Left ventricle myocardium superior (tissue), 1 donor: ENCODE measurements at places on chromosomes 4 and X. TPM values are rescaled to one million over a fixed set of nuclear protein-coding genes. Genes with fewer than 3 reads are reported as not detected.

DNA sequence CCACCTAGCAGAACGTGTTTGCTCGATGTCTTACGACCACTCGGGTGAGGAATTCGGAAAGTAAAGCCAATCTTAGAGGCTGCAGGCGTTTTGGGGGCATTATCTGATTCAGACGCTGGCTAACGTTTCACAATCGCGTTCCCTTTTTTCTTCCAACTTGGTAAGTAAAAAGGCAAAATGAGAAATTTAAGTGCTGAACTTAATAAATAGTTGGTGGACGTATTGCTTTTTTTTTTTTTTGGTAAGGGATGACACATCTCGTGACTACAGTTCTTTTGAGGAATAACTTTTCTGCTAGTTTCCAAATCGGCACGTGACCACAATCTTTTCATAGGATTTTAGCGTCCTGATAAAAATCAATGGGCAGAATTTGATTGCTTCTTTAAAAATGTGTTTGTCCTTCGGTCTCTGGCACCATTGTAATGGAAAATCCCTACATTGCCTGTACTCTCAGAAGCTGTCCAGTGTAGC lies 848 bp downstream of the RAB9A start:
- no peak for DNase-seq

GRCh38 chr4:8035371-8035780 lies 95.7 kb upstream of the AFAP1 start:
- DNase-seq, result no peak

GRCh38 chr4:7429069-7429416 lies 5.7 kb downstream of the PSAPL1 start:
- DNase-seq, result no peak

DNA sequence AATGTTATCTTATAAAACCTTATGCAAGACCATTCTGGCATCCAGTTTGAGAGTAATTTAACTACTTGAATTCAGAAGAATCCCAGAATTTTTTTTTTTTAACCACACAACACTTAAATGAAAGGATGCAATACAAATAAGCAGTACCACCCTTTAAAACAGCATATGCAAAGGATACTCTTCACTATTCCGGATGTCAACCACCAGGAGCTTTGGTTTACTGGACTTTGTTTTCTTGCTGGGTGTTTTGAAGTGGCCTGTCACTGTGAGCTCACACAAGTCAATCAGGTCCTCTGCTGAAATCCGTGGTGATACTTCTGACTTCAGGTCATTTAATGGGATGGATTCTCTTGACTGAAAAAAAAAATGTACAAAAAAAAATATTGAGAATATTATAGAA lies 200.0 kb downstream of the TBCK start:
- DNase-seq, result no peak

GRCh38 chr4:98609934-98610333 lies 48.5 kb downstream of the TSPAN5 start:
- DNase-seq, result no peak

GRCh38 chr4:38523524-38524448 lies 140.2 kb upstream of the KLF3 start:
- DNase-seq, result no peak

- no peak for DNase-seq
Measured at GRCh38 chrX:22952010-22952409, 47.8 kb upstream of the DDX53 start.

Gene ANOS1
- 5.8 TPM for total RNA-seq

DNA sequence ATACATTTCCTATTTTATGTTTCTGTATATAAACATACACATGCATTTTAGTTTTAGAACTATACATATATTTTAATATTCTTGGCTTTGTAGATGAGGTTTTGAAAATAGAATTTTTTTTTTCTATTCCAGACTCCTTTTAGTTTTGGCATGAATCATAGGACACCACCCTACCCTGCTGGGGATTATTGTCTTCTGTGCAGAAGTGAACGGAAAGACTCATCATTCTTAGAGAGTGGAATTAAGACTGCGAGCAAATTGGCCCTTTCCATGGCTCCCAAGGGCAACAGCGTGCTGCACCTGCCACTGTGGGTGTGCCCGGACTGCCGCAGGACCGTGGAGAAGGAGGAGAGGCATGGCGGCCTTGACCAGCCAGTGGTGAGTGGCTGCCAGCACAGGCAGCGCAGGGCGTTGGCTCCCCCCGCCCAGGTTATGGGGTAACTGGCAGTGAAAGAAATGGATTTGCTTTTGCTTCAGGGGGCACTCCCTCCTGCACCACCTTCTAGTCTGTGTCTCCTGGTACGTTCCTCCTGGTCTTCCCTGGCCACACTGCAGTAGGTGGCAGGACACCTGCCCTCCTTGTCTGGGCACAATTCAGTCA lies 59.6 kb downstream of the FAM193A start:
- DNase-seq, result no peak

GRCh38 chr4:122086338-122087065 lies 65.6 kb upstream of the BLTP1 start:
- no peak for DNase-seq

Gene BMPR1B
- 1.8 TPM for total RNA-seq

GRCh38 chrX:68693481-68694434 lies 46.3 kb downstream of the STARD8 start:
- DNase-seq, result peak; percentile 87

DNA sequence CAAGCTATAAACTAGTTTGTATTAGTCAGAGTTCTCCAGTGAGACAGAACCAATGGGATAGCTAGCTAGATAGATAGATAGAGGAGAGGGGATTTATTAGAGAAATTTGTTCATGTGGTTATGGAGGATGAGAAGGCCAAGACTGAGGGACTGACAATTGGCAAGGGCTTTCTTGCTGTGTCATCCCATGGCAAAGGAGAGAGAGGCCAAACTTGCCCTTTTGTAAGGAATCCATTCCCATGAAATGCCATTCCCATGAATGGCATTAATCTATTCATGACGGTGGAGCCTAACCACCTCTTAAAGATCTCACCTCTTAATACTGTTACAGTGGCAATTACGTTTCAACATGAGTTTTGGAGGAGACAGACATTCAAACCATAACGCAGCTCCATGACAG lies 58.1 kb downstream of the LINC00632 start:
- DNase-seq, result no peak

GRCh38 chrX:110402091-110402849 lies 43.6 kb downstream of the RTL9 start:
- DNase-seq, result peak; percentile 48

DNA sequence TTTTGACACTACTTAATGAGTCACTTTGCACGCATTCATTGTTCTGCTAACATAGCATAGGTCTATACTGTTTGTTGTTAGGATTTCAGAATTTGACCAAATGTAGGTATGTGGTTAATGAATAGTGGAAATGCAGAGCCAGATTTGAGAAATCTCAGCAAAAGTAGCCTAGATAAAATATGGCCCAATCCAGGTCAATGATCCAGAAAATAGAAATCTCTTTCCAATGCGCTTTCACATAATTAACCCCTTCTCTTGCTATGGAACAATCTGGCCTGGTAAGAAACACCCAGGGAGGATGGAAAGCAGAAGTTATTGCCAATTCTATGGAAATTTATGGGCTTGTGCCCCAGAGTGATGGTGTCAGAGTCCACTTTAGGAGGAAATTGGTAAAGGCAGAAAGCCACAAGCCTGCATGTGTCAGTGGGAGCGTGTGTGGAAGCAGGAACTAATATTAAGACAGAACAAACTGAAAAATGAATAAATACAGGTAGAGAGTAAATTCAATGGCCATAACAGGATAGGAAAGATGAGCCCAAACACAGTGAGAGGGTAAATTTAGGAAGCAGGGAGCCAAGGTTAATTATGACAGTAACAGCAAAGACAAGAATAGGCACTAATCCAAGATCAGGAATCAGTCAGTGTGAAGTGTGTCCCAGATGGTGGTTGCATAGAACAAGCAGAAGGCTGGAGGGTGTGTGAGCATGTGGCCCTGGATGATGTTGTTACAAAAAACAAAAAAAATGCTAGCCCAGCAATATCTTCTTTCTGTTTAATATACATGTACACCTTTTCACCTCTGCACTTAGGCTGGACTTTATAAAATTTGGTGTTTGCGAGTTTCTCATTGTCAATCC lies 102.9 kb downstream of the SYTL5 start:
- DNase-seq, result no peak

Gene ZMAT1
- 4.5 TPM for total RNA-seq

Gene PLP1
- total RNA-seq, result 9.4 TPM

DNA sequence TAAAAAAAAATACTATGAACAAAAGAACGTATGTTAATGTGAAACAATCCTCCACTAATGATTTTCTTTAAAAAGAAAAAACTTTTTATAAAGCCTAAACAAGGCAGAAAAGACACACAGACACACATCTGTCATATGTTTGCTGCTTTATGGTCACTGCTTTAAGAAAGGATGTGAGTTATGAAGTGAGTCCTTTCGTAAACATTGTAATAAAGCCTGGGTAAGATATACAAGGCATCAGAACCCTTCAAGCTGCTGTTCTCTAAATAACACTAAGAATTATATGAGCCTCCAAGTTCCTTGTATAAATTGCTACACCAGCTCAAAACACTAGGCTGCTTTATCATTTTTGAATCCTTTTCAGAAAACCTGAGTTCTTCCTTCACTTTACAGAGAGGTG lies 81.6 kb downstream of the FBXO8 start:
- DNase-seq, result no peak

Gene PWWP3B
- 10.0 TPM for total RNA-seq

Gene BTC
- total RNA-seq, result 0.12 TPM

Gene IBSP
- not detected for total RNA-seq

Gene NUDT11
- total RNA-seq, result 0.10 TPM

DNA sequence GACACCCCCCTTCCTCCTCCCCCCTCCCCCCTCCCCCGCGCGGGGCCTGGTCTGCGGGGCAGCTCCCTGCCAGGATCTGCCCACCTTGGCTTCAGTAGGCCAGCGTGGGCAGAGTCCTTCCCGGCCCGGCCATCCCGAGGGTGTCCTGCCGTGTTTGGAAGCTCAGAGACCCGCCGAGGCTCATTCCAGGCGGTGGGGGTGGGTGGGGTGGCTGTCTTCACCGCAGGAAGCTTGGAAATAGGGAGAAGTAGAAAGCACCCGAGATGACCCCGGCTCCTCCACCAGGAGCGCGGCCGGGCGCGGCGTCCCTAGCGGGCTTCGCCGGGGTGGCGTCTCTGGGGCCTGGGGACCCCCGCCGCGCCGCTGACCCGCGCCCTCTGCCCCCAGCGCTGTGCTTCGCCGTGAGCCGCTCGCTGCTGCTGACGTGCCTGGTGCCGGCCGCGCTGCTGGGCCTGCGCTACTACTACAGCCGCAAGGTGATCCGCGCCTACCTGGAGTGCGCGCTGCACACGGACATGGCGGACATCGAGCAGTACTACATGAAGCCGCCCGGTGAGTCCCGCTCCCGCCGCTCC lies 1.6 kb downstream of the NAT8L start:
- peak; percentile 24 for DNase-seq
